Stimulated activated CD4-positive, alpha-beta T cell treated with anti-CD3 and anti-CD28 coated beads, Interleukin-1b, Interleukin-23, amount 100 ng/mL, for 24 hours (primary cell): ENCODE measurements at places on chromosomes 5 and 9.

DNA sequence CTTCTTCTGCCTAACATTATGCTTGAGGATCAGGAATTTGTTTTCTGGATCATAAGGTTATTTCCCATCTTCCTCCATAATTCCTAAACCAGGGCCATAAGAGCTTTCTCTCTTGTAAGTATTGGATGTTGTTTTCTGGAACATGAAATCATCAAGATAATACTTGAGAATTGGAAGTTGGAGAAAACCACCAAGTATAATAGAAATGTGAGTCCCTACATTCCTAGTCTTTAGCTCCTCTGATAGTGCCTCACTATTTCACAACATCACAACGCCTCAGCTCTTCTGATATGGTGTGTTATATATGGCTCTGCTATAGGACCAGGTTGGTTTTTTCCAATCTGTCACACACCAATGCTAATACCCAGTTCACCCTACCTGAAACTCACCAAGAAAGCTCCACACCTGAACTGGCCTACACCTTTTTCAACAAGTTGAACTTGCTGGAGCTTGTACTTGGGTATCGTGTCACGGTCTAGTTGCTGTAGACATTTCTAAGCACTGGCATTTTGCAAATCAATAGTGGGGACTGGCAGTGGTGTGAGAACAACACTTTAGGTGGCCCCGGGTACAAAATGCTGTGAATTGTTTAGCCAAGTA is 141.1 kb downstream of the ACTBL2 start:
- no peak for DNase-seq

DNA sequence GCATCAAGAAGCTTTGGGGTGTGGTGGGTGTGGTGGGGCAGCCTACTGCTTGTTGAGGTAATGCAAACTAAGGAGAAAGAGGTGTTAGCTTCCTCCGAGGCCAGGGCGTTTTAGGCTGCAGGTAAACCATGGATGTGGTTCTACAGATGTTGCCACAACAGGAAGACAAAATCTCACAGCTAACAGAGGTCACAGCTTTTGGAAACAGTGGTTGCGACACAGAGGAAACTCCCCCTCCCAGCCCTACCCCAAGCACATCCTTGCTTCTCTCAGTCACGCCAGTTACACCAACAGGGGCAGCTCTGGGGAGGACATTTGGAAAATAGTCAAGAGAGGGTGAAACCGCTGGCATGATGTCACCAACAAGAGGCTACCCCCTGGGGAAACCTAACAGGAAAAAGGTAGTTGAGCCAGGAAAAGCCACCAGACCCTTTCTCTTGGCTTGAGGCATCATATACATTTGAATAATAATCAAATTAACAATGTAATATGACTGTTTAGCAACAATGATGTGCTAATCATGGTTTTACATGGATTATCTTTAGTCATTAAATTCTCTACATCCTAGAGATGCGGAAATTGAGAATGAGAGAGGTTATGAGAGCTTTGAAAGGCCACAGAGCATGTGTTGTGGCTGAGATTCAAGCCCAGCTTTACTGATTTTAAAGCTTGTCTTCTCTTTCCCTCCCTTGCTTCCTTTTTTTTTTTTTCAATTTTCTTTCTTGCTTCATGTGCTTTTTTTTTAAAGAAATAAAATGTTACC is 82.2 kb upstream of the IL12B start:
- DNase-seq, result peak; percentile 16

DNA sequence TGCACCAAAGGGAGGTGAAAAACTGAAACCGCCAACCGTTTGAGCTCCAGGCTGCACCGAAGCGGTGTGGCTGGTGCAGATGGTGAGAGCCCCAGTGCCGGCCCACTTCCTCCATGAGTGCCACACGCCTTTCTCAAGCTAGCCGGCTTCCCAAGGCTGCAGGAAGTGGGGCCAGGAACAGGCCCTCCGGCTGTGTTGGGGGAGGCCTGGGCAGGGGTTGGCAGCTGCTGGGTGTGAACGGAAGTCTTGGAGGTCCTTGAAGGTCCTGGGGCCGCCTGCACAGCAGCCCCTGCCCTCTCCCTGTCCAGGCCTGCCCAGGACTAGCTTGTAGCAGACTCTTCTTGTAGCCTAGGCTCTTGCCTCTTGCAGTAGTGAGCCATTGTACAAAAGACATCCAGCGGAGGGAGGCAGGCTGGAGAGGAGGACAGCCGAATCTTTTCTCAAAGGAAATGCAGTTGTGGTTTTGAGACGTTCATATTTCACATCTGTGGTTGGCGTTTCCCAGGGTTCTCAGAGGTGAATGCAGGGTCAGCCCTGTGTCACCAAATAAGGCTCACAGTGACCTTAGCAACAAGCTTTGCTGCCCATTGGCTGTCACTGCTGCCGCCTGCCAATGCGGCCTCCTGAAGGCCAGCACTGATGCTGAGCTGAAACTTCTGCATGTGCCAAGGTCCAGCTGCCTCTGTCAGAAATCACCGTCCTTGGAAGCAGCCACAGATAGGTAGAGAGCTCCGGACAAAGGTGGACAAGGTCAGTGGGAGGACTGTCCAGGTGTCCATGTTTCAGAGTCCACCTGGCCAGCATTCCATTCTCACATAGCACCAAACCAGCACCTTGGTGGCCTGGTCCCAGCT is 23.9 kb downstream of the IRF1 start:
- no peak for DNase-seq

DNA sequence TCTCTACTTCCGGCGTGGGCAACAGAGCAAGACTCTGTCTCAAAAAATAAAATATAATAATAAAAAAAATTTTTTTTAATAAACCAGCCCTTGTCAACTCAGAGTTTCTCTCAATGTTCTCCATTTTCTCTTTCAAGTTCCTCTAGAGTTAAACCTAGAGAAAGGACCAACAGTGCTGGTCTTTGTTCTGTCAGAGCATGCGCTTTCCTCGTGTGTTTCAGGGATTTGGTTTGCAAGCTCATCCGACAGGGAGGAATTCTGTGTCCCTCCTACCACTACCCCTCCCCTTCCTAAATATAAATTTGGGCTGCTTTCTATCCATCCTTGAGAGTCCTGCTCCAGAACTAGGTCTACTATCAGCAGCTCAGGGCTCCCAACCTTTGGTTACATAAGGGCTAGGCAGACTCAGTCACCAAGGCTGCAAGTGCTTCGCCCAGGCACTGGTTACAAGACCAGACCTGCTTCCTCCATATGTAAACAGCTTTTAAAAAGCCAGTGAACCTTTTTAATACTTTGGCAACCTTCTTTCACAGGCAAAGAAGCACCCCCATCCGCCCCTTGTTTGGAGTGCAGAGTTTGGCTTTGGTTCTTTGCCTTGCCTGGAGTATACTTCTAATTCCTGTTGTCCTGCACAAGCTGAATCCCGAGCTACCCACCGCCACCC is 13.5 kb downstream of the SETX start:
- DNase-seq, result no peak

- DNase-seq, result no peak
Observed at GRCh38 chr9:117839862-117840261, 135.7 kb downstream of the TLR4 start.

- no peak for DNase-seq
Observed at GRCh38 chr9:71521132-71521531, 247.2 kb downstream of the CEMIP2 start.

DNA sequence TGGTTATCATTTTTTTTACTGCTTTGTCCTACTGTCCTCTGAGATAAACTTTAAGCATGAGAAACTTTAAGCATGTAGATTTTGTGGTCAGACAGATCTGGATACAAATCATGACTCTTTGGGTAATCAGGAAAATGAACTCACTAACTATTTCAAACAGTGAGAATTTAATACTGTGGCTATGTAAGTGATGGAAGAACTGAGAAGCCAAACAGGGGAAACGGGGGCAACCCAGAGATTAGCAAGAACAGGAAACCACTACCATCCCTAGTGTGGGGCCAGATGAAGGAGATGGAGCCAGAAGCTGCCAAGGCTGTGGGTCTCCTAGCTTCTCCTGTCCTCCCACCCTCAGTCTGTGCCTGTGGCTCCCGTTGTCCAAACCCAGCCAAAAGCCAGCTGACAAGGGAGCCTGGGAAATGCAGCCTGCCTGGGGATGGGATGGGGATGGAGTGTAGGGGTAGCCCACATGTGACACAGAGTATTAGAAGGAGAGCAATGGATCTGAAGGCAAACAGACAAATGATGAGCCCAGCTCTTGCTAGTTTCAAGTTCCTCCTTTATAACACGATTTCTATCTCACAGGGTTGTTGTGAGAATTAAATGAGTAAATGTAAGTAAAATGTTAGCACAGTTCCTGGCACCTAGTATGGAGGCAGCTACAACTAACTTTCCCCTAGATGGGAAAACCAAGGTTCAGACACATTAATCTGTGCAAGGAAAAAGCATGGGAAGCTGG is 27.7 kb upstream of the CDC23 start:
- no peak for DNase-seq

- no peak for DNase-seq
Observed at GRCh38 chr9:88006511-88007290, 32.4 kb upstream of the CDK20 start.

- no peak for DNase-seq
Observed at GRCh38 chr9:22035591-22036011, 26.5 kb upstream of the CDKN2B start.

GRCh38 chr5:108503986-108504385 is 122.1 kb upstream of the FBXL17 start:
- no peak for DNase-seq

- DNase-seq, result peak; percentile 11
Observed at GRCh38 chr9:100352201-100352726, 478 bp downstream of the TEX10 start.

GRCh38 chr5:132476876-132477781 is 13.4 kb downstream of the IRF1 start:
- DNase-seq, result no peak

DNA sequence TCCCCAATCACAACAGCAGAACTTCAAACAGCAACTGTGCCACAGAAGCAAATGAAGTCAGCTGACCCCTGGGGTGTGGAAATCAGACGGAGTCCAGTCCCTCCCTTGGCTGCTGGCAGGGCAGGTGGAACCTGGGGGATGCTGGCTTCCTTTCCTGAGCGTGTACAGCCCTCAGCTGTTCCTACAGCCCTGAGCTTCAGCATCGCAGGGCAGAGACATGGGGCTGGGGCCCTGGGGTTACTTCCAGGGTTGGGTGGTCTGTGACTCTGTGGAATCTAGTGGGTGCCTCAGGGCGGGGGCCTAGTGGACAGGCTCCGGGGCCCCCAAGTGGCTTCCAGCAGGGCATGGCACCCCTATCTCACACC is 7.3 kb upstream of the RXRA start:
- DNase-seq, result no peak

GRCh38 chr9:25724424-25724823 is 46.2 kb upstream of the TUSC1 start:
- DNase-seq, result no peak

DNA sequence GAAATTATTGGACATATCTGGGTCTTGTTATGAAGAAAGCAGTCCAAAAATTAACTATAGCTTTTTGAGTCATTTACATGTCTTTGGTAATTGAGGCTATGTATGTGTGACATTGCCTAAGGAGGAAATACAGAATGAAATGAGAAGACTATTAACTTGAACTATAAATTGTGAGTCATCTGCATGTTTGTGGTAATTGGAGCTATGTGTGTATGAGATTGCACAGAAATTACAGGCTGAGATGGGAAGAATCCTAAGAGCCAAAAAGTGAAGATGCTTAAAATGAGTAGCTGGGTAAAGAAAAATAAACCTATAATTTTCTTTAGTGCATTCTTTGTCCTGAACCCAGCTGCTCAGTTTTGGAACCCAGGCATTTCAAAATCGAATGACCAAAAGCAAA is 747.6 kb upstream of the EDIL3 start:
- no peak for DNase-seq

- no peak for DNase-seq
Observed at GRCh38 chr5:173963867-173964441, 25.0 kb upstream of the C5orf47 start.

DNA sequence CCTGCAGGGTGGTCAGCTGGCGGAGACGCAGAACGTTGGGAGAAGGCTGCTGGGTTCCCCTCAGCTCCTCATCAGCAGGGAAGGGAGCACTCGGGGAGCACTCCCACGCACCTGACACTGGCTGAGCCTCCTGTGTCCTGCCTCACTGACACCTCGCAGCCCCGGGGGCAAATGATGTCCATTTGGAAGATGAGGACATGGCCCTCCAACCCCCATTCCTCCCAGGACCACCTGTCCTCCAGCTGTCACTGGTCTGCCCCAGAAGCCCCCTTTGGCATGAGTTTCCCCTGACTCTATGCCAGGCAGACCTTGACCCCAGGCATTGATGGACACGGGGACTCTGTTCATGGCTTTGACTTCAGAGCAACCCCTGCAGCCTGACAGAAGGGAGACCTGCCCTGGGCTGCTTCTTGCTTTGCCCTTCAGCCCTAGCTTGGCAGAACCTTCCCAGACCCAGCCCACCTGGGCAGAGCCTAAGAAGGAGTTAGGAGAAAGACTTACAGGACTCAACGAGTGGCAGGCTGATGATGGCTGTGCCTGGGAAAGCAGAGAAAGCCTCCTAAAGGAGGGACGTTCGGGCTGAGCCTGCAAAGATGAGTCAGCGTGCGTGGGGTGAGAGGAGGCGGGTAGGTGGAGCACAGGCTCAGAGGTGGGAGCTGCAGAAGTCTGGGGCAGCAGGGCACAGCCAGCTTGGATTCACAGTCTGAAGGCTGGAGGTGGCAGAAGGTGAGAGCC is 90.6 kb downstream of the LMX1B start:
- DNase-seq, result no peak

- DNase-seq, result no peak
Observed at GRCh38 chr5:87210743-87211142, 56.9 kb upstream of the RASA1 start.

- no peak for DNase-seq
Observed at GRCh38 chr5:163938595-163938994, 433.2 kb downstream of the MAT2B start.

DNA sequence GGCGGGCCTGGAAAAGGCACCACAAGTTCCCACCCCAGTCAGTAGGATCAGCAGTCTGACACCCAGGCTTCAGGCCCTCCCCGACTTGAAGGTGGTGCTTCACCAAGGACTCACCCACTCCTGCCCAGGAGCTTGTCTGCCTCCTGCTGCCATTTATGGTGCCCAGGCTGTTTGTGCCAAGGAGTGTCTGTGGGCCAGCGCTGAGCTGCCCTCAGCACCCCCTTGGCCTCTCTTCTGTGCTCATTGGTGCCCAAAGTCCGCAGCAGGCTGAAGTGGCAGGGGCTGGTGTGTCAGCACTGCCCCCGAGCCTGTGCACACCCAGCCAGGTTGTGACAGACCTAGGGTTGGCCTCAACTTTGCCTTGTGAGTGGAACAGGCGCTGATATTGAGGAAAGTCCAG is 23.5 kb downstream of the JMY start:
- DNase-seq, result no peak

DNA sequence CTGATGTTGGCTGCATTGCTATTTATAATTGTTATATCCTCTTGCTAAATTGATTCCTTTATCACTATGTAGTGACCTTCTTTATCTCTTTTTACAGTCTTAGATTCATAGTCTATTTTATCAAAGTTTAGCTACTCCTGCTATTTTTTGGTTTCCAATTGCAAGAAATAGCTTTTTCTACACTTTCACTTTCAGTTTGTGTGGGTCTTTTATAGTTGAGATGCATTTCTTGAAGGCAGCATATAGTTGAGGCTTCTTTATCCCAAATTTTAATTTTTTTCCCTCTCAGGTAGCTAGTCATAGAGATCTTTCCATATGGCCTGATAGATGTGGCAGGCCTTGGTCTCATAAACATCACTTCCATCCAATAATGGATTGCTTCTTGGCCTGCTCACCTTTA is 228.5 kb downstream of the COMMD10 start:
- no peak for DNase-seq
